ENCODE measurements at places on chromosomes 11 and 22.

DNA sequence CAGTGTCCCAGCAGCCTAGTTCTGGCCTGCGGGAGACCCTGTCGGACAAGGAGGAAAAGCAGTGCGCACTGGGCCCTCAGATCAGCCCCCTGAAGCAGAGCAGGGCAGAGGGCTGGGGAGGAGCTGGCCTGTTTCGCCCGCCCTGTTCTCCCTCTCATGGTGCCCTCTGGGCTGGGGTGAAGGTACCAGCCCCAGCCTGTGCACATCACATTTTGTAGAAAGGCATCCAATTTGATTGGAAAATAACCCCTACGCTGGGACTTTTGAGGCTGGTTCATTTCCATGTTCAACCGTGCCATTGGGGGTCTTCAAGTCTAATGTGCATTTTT is 832 bp upstream of the NAP1L4 start:
- no peak for DNase-seq

DNA sequence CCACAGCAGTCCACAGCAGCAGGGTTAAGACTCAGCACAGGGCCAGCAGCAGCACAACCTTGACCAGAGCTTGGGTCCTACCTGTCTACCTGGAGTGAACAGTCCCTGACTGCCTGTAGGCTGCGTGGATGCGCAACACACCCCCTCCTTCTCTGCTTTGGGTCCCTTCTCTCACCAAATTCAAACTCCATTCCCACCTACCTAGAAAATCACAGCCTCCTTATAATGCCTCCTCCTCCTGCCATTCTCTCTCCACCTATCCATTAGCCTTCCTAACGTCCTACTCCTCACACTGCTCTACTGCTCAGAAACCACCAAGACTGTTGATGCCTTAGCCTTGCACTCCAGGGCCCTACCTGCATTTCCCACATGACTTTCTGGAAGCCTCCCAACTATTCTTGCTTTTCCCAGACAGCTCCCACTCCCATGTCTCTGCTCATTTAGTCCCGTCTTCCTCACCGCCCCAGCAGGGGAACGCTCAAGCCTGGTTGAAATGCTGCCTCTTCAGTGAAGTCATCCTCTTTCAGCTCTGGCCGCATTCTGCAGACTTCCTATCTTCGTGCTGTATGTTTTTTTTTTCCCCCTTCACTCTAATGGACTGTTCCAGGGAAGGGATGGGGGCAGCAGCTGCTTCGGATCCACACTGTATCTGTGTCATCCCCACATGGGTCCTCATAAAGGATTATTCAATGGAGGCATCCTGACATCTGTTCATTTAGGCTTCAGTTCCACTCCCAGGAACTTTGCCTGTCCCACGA is 3.3 kb downstream of the IL18BP start:
- no peak for DNase-seq

- DNase-seq = no peak
Observed at GRCh38 chr22:46025225-46025972, 48.4 kb upstream of the WNT7B start.

GRCh38 chr11:10526974-10527918 is 13.7 kb downstream of the RNF141 start:
- DNase-seq = no peak

- DNase-seq = no peak
Observed at GRCh38 chr11:129300099-129300498, 75.5 kb upstream of the BARX2 start.

DNA sequence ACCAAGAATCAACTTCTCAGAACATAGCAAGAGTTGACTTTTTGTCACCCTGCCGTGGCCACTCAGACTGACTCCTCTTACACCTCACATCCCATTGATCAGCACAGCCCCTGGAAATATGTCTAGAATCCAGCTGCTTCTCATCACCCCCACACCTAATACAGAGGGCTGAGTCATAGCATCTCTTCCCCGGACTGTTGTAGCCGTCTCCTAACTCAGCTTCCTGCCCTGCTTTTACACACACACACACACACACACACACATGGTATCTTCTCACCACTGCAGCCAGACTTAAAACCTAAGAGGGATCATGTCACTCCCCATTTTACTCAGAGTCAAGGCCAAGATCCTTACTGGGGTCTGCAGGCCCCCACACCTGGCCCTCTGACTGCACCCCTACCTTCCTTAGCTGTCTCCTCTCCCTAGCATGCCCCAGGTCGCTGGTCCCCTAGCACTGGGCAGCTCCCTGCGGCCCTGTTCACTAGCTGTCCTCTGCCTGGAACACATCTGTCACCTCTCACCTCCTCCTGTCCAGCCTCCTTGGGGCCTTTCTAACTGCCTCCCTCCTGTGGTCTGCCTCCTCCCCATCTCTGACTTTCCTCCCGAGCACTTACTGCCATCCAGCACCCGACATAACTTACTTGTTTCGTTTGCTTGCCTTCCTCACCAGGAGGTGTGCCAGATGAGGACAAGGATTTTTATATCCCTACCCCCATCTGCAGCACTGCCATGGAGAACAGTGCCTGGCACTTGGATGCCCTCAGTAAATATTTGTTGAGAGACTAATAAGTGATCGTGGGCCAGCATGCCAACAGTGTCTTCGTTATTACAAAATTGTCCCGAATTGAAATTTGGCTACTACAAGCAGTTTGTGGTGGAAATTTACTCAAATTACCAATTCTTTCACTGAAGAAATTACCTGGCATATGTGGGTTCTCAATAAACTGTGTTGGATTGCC is 61.9 kb downstream of the BMAL1 start:
- no peak for DNase-seq

DNA sequence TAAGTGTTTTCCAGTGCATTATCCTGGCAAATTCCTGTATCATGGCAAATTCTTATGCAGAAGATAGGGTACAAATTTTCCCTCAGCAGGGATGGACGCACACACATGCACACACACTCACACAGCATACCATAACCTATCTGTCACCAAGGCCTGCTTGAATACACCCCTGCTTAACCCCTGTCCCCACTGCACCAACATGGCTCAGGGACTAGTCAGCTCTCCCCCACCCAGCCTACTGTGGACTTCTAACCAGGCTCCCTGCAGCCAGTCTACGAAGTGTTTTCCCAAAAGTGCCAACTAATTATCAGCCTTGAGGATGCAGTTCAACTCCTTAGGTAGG is 63.1 kb downstream of the RAB30 start:
- DNase-seq = no peak

- no peak for DNase-seq
Observed at GRCh38 chr22:37312549-37313183, 30.4 kb downstream of the CYTH4 start.

GRCh38 chr22:31676700-31677099 is 14.7 kb upstream of the PISD start:
- DNase-seq = peak; percentile 82

DNA sequence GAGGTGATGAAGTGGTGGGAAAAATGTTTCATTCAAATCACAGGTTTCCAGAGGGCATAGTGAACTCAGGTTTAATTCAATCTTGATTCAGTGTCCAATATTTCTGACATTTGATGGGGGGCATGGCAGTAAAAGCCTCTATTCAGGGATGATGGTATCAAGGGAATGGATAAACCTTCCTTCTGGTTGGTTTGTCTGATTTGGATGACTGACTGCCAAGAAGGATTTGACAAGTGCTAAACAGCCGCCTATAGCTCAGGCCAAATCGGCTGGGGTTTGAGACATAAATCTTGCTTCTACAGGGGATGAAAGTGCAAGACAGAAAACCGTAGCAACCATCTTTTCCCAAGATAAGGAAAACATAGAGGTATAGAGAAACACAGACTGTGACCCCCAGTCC is 121.8 kb upstream of the C11orf87 start:
- no peak for DNase-seq

DNA sequence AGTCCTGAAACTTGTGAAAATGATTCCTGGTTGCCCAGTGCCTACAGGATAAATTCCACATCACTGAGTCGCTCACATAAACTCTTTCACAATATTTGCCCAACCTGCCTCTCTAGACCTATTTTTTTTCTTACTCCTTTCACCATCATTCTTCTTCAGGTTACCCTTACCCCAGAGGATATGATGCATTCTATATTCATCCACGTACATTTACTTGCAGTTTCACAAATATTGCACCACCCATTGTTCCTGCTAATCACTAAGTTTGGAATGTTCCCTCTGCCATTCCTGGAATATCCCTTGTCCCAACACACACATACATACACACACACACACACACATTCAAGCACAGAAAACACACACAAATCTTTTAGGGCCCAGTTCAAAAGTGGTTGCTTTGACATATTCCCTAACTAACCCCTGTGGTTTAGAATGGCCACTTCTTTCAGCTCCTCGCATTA is 379.5 kb downstream of the ETS1 start:
- no peak for DNase-seq

DNA sequence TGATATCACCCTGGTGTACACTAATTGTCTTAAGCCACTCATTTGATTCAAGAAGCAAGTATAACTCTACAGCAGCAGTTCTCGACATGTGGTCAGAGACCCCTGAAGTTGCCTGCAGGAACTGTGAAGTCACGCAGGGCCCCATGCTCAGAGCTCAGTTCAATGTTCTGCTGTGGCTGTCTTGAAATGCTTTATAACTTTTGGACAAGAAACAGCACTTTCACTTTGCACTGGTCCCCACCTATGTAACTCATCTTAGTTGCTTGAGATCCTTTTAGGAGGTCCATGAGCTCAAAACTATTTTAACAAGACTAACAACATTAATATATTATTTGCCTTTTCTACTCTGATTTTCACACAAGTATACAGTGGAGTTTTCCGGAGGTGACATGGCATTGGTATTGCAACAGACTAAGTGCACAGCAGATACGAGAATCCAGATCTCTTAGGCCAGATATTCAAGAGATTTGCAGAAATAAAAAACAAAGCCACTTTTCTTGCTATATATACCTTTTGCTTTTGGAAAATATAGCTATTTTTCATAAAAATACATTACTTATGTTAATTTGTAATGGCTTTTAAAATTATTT is 64.8 kb downstream of the PRR5L start:
- DNase-seq = no peak

GRCh38 chr11:114308689-114309089 is 12.5 kb downstream of the NNMT start:
- no peak for DNase-seq

DNA sequence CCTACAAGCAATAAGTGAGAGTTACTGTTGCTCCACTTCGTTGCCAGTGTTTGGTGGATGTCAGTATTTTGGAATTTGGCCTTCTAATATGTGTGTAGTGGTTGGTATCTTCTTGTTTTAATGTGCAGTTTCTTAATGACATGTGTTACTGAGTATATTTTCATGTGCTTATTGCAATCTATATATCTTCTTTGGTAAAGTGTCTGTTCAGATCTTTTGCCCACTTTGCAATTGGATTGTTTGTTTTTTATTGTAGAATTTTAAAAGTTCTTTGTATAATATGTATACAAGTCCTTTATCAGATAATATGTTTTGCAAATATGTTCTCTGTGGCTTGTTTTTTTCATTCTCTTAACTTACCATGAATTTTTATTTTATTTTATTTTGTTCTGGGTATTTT is 7.7 kb downstream of the OR51V1 start:
- no peak for DNase-seq

DNA sequence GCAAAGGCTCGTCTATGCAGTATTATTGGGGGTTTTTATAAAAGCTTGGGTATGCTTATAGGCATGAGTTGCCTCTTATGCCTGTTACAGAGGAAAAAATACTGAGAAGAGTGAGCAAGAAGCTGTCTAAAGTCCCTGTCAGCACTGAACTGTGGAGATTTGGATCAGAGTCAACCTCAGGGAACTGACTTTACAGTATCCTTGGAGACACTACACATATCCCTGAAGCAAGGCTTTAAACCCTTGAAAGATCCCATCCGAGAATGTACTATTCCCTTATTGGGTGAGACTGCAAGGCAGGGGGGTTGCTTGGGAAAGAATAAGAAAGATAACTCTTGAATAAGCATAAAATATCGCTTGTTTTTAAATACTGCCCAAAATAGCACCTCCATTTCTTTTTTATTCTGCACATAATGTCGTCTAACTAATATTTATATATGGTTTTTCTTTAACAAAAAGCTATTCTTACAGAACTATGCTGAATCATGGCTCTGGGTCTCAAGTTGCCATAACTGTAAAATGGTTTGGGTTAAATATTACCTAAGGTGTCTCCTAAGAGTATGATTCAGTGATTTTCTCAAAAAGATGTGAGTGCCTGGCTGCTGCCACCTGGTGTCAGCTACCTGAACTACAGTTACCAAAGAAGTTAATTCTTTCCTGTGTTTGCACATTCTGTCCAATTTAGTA is 1062.8 kb downstream of the DLG2 start:
- DNase-seq = peak; percentile 46

- no peak for DNase-seq
Observed at GRCh38 chr11:7306900-7307299, 55.2 kb downstream of the SYT9 start.

- DNase-seq = no peak
Observed at GRCh38 chr11:12005476-12005875, 3.0 kb downstream of the DKK3 start.

DNA sequence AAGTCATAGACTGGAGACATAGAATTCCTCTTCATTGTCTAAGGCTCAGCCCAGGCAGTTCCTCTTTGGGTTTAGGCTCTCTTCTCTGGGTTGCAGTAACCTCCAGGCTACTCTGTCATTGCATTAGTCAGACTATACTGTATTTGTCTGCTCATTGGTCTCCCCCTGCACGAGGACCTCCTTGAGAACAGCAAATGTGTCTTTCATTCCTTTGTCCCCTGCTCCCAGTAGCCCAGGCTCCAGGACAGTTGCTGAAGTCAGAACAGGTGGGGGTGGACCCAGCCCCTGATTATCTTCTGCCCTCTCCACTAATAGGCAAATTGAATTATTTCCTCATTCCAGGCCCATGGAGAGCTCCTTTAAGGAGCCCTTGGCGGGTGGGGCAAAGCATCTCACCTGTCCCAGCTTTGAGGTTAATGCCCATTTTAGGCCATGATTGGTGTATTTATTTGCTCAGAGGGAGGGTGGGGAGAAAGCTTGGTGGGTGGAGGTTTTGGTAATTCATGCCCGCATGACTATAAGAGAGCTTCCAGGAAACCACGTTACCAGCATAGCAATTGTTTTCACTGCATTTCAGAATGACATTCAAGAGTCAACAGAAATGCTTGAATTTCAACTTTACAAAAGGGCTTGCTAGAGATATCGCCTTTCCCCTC is 40.9 kb downstream of the NAV2 start:
- no peak for DNase-seq

DNA sequence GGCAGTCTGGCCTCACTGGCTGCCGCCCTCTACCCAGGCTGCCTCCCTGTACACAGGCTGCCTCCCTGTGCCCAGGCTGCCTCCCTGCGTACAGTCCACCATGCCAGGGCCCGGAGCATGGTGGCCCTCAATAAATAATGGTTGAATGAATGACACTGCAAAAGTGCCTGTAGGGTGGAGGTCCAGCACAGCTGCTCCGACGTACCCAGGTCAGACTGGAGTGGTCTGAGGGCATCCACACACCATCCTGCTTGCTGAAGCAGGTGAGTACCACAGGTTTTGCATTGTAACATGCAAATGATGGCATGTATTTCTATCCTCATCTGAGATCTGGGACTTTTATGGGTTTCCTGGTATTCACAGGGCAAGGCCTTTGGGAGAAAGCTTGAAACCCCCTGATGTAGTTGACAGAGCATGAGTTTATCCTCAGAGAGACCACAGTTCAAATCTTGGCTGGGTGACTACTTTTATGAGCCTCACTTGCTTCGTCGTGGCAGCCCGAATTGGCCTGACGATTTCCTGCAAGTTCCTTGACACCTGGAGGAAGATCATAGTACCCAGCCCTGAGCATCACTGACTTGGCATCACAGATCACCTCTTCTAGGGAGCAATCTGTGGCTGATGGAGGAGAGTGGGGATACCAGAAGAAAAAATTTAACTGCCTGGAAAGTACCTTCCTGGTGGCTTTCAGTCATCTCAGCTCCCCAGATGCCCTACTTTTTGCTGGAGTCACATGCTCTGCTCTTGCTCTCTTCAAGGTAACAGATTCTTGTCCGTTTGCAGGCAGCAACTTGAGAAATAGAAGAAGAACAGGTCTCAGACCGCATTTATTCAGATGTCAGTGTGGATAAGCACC is 16.0 kb upstream of the CYB5R3 start:
- no peak for DNase-seq
